ENCODE measurements at places on chromosomes 4 and X. TPM values are rescaled to one million over a fixed set of nuclear protein-coding genes. Genes with fewer than 3 reads are reported as not detected.

USP51 gene
- 4.6 TPM for total RNA-seq

GRCh38 chr4:123528501-123529277 lies 132.1 kb downstream of the SPRY1 start:
- no peaks in the 10 kb centered on the region for H3K27me3 ChIP-seq
- H3K4me3 ChIP-seq: no peak overlapping the region
- DNase-seq: no peak
- H3K27ac ChIP-seq: no peak overlapping the region

DNA sequence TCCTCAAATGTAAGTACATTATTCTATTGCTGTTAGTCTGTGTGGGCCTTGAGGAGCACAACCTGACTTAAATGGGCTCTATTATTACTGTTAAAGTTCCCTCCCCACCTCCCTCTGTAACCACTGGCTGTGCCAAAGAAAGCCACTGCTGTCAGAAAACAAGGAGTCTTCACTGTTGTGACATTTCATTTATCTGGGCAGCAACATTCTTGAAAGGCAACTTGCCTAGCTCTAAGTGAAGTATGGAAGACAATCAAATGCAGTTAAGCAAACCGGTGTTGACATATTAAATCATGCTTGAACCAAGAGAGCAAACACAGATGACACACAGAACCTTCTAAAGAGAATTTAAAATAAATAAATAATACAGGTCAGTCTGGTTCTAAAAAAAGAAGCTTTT lies 81.0 kb downstream of the EPHA5 start:
- no peaks in the 10 kb centered on the region for H3K4me1 ChIP-seq
- H3K36me3 ChIP-seq: no peaks in the 10 kb centered on the region
- DNase-seq: no peak
- H3K27ac ChIP-seq: no peak overlapping the region

DNA sequence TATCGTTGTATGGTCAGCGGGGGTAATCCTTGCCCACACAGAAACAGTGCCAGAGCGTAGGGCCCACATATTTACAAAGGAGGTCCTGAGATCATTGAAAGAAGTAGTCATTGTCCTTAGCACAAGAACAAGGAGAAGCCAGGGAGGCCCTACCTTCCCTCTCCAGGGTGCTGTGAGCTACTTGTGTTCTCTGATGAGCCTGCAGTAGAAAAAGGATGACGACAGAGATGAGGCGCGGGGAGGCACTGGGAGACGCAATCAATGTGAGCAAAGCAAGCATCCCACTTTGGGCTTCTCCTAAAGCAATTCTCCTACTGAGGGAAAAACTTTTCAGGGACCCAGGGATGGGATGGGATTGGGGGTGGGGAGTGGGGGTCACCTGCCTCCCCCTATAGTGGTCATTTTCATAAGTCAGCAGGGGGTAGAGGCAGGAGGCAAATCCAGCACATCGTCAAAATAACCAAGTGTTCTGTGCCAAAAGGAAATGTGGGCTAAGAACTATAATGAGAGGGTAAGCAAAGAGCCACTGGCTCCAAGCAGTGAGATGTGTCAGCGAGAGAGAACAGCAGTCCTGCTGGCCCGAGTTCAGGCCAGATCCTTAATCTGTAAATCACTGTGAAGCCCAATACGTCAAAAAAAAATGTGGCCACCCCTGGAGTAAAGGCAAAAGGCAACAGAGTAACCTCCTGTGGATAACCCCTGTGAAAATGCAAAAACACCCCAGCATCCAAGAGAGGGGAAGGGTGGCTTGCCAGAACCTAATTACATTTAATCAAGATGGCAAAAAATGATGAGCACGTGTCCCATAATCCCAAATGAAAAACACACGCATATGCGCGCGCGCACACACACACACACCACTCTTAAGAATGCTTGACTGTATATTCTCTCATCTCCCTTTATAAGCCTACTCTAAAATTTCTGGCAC lies 136.6 kb upstream of the HHIP start:
- no peaks in the 10 kb centered on the region for H3K4me1 ChIP-seq
- no peak overlapping the region for H3K27ac ChIP-seq
- no peaks in the 10 kb centered on the region for H3K27me3 ChIP-seq
- no peaks in the 10 kb centered on the region for H3K36me3 ChIP-seq
- peak; percentile 69 for DNase-seq

Data from kidney (tissue), 22 donors.